ENCODE measurements at places on chromosomes 1 and 21.

GRCh38 chr1:150874455-150875196 lies 1.8 kb downstream of the ARNT start:
- no peak for DNase-seq

DNA sequence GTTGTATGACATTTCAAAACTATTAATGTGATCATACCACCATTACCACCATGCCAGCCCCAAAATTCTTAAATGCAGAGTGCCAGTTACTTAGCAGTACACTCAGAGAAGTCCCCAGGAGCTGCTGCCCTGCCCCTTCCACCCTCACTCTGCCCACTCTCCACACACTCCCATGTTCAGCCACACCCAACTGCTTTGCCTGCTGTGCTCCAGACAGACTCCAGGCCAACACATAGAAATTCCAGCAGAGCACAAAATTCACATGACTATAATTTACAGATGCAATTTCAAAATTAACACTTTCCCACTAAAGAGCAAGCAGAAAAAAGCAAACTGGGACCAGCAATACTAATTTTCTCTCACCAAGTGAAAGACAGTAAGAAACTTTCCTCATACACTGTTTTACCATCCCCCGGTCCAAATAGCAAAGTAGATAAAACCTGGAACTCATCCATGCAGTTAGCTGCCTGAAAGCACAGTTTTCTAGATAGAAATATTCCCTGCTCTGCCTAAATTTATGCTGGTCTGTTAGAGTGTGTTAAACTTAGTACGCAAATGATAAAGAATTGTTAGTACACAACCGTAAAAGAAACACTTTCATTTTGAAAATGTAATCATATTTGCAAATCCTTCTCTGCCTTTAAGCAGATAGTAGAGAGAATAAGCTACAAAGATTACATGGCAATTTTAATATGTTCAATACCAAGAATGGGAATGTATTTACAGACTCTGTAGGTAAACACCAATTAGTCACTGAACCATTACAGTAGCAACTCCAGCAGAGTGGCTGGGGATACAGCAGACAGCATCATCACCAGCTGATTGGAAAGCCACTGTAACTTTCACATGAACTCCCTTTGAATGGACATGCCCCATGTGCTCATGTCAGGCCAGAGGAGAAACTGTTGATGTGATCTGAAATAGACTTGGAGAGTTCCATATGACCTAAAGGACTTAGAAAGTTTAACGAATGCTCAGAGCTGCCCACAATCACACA lies 176.5 kb downstream of the VAV3 start:
- no peak for DNase-seq

- no peak for DNase-seq
Observed at GRCh38 chr1:1364266-1364665, 5.9 kb upstream of the MXRA8 start.

DNA sequence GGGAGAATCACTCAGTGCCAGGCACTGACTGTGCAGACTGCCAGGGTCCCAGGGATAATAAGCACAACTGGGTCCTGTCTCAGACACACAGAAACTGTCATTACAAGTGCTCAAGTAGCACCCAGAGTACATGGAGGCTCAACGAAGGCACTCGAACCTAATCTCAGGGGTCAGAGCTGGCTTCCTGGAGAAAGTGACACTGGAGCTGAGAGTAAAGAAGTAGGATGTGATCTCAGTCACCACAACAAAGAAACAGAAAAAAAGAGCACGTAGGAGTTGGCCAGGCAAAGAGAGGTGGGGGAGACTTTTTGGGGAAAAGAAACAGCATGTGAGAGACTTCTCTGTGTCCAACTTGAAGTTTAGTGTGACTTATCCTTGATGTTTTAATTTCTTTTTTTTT lies 1.3 kb downstream of the CATSPER4 start:
- DNase-seq: no peak

DNA sequence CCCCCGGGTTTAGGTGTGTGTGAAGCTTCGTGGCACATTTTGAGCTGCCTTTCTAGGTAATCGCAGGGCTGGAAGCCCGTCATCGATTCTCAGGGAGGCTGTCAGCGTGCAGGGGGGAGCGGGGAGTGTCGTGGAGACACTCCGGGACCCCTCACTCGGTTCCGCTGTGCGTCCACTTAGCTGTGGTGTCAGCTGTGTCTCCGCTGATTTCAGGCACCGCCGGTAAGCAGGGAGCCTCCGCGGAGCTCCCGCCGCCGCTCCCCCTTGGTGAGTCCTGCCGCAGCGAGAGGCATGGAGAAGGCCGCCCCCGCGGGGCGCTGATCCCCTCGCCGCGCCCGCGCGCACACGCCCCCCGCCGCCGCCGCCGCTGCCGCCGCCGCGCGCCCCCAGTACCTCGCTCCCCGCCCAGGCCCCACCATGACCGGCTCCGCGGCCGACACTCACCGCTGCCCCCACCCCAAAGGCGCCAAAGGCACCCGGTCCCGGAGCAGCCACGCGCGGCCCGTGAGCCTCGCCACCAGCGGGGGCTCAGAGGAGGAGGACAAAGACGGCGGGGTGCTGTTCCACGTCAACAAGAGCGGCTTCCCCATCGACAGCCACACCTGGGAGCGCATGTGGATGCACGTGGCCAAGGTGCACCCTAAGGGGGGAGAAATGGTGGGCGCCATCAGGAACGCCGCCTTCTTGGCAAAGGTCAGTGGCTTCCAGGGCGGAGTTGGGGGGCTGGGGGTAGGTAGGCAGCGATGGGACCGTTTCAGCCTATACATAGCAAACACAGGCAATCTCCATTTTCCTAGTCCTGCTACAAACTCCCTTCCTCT lies 995 bp downstream of the VASH2 start:
- DNase-seq: no peak

- no peak for DNase-seq
Observed at GRCh38 chr1:57620605-57621004, 196.7 kb upstream of the DAB1 start.

DNA sequence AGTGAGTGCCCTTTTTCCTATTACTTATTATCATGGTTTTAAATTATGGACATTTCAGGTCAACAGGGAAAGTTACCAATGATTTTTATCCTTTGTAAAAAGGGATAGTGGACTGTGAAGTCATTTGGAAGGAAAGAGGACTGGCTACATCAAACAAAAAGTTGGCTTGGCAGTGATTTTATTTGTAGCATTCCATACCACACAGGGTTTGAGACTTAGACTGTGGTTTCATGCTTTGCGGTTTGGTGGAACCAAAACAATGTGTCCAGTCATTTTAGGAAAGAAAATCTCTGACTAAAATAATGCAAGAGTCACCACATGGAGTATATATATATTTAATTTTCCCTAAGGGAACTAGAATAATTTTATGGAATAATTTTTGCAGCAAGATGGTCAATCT lies 239.5 kb downstream of the HMCN1 start:
- no peak for DNase-seq

- no peak for DNase-seq
Observed at GRCh38 chr1:59892841-59893811, 33.4 kb downstream of the CYP2J2 start.

GRCh38 chr1:167994560-167994959 lies 57.7 kb upstream of the MPC2 start:
- no peak for DNase-seq

DNA sequence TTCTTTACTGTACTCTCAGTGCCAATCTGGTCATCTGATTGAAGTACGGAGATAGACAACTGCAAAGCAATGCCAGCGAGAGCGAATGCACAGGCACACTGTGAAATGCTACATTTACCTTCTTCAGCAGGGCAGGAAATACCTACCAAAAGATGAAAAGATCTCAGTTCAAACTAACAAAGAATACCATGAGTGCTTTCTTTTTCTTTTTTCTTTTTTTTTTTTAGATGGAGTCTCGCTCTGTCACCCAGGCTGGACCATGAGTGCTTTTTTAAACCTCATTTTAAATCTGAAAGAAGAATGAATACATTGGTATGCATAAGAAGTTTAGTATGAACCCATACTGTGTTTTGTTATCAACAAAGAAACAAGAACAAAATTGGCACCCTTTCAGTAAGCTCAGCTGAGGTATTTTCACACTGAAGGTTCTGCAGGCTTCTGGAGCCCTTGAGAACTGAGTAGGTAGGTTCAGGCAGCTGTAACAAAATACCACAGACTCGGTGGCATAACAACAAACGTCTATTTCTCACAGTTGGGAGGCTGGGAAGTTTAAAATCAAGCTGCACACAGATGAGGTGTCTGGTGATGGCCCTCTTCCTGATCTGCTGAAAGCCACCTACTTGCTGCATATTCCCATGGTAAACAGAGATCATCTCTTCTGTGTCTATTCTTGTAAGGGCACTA lies 1.7 kb upstream of the CHI3L2 start:
- no peak for DNase-seq

- no peak for DNase-seq
Observed at GRCh38 chr1:115753361-115753760, 15.2 kb downstream of the CASQ2 start.

DNA sequence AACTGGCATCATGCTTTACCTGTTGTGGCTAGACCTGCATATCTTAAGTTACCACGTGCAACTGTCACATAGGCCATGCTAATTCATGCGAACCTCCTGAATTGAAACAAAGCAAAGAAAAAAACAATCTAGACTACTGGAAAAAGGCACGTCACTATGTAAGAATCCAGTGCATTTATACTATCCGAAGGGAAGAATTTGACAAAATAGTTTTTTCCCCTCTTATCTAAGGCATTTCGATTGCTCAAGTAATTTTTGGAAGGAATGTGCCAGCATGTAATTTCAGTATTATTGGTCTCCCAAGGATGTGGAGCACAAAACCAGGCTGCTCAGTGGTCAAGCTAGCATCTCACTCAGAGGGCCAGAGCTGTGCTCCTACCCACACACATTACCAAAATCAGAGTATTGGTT lies 31.5 kb upstream of the C1orf198 start:
- DNase-seq: no peak

DNA sequence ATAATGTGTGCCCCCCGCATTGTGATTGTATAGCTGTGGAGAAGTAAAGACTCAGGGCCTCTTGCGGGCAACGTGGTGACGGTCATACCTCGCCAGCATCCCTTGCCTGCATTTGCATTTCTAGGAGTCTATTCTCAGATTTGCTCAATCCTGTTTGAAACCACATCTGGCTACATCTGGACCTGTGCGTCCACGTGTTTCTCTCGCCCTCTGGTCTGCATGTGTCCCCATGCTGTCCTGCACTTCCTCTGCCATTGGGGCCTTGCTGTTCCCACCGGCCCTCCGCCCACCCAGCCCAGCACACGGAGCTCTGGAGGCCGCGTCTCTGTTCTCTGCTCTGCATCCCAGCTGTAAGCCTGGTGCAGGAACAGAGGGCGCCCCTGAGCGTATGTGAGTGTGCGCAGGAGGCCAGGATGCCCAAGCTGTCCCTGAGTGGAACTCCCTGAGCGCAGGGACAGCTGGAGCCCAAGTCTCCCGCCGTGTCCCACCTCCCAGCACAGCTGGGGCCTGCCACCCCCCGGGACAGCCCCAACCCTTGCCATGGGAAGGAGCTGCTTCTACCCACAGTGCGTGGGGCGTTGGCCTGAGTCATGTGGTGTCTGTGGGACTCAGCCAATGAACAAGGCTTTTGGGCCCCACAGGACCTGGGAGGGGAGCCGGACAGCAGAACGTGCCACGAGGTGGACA lies 1.6 kb downstream of the KRTAP10-2 start:
- peak; percentile 19 for DNase-seq

GRCh38 chr1:59906931-59907330 lies 19.6 kb downstream of the CYP2J2 start:
- no peak for DNase-seq

GRCh38 chr1:19981507-19982312 lies 2.3 kb upstream of the PLA2G2A start:
- no peak for DNase-seq

DNA sequence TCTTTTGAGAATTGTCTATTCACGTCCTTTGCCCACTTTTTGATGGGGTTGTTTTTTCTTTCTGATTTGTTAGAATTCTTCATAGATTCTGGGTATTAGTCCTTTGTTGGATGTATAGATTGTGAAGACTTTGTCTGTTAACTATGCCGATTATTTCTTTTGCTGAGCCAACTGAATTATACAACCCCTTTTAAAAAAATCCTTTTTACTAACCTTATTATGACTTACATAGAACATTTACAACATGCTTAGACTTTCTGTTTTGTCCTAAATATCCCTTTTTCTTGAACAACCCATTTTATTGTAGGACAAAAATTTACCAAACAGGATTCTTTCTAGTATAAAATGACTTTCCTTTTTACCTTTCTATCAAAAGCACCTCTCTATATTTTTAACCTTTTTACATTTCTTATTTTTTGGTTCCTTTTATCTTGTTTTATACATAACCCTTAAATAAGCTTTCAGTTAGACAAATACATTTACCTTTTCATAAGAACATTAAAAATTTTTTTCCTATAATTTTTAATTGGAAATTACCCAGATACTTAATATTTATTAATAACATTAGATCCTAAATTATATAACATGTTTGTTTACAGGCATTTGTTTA lies 70.4 kb upstream of the TTLL7 start:
- no peak for DNase-seq

DNA sequence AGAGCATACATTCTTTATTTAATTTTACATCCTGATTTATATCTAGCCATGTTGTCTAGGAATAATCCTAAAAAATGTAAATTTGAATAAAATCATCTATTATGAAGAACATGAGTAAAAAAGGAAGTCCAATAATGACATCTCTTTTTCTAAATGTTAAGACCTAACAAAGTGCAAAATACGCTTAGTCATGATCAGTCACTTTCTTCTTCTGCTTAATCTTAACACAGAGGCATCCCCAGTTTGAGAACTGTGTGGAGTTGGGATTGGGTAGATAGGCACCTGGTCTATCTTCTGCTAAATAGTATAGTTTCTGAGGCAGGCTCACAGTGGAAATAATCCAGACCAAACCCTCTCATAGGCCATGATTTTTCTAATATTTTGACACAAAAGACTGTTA lies 311.7 kb upstream of the LRRC7 start:
- no peak for DNase-seq

- DNase-seq: no peak
Observed at GRCh38 chr1:169072945-169073725, 33.4 kb upstream of the ATP1B1 start.

Measured in liver (tissue), 10 donors.